Fibroblast of skin of right quadriceps (primary cell): ENCODE measurements at places on chromosomes 1 and 21.

GRCh38 chr21:41761934-41762635 is 4.8 kb downstream of the RIPK4 start:
- DNase-seq, result no peak

GRCh38 chr1:170590921-170591705 is 59.1 kb downstream of the GORAB start:
- DNase-seq, result no peak

GRCh38 chr21:42002421-42002958 is 7.7 kb downstream of the ZBTB21 start:
- DNase-seq, result peak; percentile 89

DNA sequence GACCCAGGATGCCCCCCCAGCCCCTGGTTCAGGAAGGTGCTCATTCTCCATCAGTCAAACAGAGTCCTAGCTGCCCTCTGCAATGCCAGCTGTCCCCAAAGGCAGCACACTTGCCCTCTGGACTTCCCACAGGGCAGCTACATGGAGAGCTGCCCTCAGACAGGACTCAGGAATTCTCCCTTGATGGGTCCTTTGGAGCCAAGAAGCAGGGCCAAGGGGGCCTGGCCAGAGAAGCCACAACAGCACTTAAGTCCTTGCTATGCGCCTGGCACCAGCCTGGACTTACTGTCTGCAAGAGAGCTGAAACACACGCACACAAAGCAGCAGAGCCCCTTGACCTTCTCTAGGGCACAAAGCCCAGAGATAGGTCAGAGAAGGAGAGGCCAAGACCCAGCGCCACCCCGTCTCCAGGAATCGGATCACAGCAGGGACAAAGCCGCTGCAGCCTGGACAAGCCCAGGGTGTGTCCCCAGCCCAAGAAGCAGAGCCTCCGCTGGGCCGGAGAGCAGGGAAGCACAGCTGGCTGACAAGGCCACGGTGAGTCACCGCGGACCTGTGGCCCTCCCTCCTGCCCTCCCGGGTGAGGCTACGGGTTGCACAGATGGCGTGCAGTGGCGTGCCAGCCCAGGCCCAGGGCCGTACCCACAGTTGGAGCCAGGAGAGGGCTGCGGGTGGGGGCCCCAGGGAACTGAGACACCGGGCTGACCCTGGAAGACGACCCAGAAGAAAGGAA is 1.7 kb downstream of the WNT9A start:
- DNase-seq, result peak; percentile 12
